Stimulated activated CD8-positive, alpha-beta memory T cell treated with anti-CD3 and anti-CD28 coated beads, Interleukin-7, amount 100 ng/mL, for 24 hours (primary cell): ENCODE measurements at places on chromosomes 2 and 18.

DNA sequence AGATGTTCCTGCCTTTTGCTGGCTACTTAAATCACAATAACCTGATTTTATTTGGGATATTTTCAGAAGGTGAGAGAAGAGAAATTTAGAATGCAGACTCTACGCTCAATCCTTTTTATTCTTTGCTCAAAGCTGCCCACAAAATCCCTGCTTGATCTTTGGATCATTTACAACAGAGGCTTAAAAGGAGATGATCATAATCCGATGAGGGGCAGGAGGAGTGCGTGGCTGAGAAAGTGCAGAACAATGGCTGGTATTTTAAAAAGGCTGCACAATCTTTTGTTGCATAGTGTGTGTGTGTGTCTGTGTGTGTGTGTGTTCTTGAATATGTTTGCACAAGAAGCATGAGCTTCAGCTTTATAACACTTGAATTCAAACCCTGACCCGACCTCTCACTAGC lies 256.3 kb upstream of the MYT1L start:
- no peak for DNase-seq

DNA sequence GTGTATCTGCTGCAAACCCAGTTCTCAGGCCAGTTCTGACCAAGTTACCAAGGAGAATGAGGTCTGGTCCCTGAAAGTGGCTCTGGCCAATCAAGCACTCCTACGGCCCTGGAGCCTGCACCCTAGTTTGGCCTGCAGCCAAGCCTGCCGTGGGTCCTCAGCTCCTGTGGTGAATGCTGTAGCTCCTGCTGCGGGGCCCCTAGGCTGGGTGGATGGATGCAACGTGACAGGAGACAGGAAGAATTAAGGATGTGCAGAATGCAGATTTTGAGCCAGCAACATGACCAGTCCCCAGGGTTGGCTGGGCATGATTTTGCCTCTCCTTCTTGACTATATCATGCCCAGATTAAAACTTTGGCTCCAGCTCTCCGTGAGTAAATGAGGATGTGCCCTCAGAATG lies 97.2 kb downstream of the SMAD7 start:
- no peak for DNase-seq

DNA sequence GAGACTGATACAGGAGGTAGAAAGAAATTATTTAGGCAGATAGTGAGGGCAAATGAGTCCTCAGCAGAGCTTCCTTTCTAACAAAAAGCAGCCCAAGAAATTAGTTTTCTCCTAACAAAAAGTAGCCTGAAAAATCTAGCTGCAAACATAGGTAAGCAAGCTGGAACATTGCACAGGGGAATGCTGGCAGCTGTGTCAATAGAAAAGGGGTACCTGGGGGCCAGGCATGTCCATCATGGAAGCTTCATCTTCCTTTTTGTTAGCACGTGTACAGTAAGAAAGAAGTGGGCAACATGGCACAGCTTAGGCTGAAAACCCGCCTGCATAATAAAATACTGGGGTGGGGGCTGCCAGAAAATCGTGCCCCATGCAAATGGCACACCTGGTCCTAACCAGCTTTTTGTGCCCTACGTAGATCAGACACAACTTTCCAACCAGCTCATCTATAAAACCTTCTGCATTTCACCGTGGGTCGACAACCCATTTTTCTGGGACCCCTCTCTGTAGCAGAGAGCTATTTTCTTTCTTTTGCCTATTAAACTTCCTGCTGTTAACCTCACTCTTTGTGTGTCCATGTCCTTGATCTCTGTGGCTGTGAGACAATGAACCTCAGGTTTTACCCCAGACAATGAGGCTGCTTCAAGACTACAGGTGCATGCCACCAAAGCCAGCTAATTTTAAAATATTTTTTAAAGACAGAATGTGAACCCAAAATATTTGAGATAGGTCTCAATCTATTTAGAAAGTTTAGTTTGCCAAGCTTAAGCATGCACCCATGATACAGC lies 6.6 kb upstream of the MTHFD2 start:
- DNase-seq: no peak

DNA sequence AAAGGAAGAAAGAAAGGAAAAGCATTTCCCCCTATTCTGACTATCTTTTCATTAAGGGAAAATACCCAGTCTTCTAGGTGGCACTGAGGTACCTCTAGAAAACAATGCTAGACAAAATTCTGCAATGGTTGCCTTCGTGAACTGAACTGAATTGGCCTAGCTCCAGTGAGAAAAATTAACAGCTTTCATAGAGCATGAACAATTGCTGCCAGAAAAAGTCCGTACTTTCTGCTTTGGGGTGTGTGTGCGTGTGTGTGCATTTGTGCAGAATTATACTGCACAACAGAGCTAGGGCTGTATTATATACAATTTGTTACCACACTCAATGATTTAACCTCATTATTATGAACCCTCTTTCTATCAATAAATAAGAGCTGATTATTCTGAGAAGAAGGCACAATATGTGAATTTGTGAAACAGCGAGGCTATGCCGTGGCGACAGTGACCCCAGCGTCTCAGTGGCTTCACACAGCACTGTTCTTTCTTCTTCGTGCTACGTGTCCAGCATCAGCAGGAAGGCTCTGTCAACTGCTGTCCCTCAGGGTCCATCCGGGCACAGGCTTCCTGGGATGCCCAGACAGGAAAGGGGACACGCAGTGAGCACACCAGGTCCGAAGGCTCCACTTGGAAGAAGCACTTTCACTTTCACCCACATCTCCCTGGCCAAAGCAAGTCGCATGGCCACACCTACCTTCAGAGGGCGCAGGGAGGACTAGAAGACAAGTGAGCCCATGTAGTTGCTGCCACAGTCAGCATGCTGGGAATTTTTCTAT lies 47.5 kb downstream of the PTGR3 start:
- DNase-seq: no peak

DNA sequence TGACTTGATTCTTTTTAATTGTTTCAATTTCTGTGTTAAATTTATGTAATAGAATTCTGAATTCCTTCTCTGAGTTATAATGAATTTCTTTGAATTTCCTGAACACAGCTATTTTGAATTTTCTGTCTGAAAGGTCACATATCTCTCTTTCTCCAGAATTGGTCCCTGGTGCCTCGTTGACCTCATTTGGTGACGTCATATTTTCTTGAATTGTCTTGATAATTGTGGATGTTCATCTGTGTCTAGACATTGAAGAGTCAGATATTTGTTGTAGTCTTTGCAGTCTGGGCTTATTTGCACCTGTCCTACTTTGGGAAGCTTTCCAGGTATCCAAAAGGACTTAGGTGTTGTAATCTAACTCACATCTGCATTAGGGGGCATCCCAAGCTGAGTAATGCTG lies 111.4 kb upstream of the LRRTM4 start:
- DNase-seq: no peak

DNA sequence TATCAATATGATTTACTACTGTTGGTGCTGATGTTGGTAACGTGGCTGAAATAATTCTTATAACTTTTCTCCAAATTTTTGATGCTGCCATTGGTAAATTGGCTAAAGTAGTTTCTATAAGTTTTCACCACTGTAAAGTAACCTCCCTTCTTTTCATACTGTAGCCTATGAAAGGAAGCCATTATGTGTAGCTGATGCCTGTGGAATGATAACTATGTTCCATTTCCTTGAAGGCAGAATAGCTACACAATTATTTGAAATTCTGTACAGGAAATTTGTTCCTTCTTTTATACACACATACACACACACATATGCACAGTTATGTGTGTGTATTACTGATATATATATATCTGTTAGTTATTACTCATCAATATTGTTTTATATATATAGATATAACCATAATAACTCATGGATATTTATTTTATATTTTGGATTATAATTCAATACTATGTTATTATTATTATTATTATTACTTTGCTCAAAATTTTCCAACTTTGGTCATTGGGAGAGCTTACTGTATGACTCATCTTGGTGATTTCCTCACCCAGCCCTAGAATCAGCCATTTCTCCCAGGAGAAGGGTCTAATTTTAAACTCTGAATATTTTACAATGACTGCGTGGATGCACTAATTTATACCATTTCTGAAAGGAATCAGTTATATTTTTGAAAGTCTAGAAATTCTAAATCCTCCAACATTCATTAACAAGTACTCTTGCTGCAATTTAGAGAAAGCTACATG lies 1677.7 kb downstream of the SUCLG1 start:
- DNase-seq: no peak

GRCh38 chr2:148817210-148817708 lies 57.8 kb upstream of the KIF5C start:
- DNase-seq: no peak

DNA sequence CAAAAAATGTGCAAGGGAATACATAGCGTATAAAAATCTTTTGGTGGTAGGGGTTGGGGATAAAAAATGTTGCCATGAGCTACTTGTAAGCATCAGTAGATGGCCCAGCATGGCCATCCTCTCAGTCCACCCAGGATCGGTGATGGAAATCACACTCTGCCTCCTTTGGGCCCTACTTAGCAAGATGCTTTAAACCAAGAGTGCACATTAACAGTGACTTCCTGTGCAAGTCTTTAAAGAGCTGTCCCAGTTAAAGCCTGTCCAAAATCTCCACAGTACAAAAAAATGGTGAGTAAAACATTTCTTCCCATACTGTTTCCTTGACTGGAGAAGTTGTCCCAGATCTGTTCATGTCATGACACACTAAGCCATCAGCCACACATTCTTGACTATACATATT lies 18.0 kb downstream of the ANKRD44 start:
- DNase-seq: no peak

- no peak for DNase-seq
Measured at GRCh38 chr2:74585406-74586185, 31.1 kb downstream of the DOK1 start.

DNA sequence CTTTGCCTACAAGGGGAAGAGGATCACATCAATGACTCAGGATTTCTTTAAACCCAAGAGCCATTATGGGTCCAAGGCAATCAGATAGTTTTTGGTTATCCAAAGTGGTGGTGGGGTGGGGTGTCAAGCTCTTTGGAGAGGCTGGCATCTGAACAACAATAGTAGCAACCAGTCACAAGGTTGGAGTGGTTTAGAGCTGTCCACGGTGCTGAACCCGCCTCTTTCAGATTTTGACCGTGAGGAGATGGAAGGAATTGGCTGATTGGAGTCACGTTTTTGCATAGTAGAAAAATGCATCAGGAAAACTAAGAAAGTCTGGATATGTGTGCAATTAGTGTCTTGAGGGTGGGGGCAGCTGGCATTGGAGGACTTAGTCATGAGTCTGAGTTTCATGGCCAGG lies 159.9 kb downstream of the LOXHD1 start:
- no peak for DNase-seq

GRCh38 chr2:23782126-23782525 lies 144.8 kb downstream of the ATAD2B start:
- DNase-seq: no peak

- DNase-seq: no peak
Measured at GRCh38 chr2:82275599-82275998, 1971.0 kb upstream of the LRRTM1 start.

DNA sequence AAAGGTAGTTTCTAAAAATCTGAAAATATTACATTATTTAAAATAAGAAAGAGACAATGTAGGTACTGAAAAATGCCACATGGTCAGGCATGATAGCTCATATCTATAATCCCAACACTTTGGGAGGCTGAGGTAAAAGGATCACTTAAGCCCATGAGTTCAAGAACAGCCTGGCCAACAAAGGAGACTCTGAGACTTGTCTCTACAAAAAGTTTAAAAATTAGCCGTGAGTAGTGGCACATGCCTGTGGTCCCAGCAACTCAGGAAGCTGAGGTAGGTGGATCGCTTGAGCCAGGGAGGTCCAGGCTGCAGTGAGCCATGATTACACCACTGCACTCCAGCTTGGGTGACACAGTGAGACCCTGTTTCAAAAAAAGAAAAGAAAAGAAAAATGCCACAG lies 21.8 kb downstream of the ATAD2B start:
- no peak for DNase-seq

GRCh38 chr2:75602724-75603342 lies 42.1 kb upstream of the EVA1A start:
- DNase-seq: no peak
